RPMI7951 (cell line): ENCODE measurements at places on chromosomes 2 and 18.

- no peak for DNase-seq
Measured at GRCh38 chr2:36170805-36171204, 184.8 kb upstream of the CRIM1 start.

- DNase-seq: no peak
Measured at GRCh38 chr2:16051841-16052564, 111.7 kb downstream of the MYCN start.

DNA sequence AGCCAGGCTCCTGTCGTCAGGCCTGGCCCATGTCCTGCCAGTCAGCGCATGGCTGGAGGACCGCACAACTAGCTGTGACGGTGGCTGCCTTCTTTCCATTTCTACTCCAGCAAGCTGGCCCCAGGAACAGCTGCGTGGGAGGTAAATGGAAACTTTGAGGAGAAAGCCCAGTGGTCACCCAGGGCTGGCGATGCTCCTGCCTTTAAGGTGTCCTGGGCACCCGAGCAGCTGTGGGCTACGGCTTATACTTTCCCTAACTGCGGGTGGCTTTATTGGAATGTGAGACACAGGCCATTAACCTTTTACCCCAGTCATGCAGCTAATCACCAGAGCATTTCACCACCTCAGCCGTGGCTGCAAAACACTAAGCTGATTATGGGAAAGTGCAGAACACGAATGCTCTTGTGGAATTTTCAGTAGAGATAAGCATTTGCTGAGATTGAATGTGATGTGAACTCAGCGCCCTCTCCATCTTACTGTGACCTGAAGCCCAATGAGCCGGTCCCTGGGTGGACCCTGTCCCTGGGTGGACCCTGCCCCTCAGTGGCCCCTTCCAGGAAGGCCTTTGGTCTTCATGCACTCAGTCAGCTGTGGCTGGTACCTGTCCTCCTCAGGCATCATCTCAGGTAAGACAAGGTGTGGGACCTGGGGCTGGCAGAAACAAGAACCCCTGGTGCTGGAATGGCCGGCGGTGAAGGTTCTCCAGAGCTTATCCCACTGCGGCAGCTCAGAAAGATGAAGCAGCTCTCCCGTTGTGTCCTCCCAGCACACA lies 275.4 kb upstream of the HS6ST1 start:
- no peak for DNase-seq

GRCh38 chr18:43559507-43559906 lies 282.2 kb upstream of the SYT4 start:
- DNase-seq: no peak

- DNase-seq: no peak
Measured at GRCh38 chr2:217356142-217356541, 496.3 kb upstream of the TNP1 start.

DNA sequence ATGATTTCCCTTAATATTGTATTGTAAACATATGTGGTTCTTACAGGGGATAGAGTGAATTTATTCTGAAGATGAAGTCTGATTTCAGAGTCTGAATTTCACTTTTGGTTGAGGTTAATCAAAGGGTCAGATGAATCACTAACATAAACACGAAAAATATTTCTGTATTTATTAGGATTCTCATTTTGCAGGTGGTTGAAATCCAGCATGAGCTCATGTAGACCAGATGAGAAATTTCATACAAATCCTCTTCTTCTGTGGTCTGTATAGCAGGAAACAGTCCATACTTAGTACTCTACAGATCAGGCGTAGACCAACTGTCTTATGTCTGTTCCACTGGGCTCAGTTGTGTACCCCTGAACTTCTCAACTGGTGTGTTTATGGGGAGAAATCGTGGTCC lies 157.8 kb downstream of the BABAM2 start:
- DNase-seq: peak; percentile 29

DNA sequence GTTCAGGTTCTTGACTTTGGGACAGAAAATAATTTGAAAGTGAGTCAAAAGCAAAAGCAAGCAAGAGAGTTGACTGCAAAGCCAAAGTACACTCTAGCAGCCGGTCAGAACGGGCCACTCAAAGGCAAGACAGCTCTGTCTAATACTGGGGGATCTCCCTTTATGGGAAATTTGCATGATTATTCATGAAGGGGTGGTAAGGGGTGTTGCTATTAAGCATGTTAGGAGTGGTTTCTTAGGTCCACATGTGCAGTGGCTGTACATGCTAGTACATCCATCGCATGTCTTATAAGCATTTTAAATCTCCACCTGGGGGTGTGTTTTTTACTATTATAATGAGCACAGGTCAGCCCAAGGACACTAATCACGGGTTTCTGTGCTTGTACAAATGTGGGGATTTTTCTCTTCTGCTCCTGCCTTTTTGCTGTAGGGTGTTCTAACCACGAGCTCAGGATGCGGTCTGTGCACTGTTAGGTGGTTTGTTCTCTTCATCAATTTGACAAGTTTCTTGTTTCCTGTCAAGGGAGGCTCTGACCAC lies 60.2 kb upstream of the SPP2 start:
- DNase-seq: no peak

DNA sequence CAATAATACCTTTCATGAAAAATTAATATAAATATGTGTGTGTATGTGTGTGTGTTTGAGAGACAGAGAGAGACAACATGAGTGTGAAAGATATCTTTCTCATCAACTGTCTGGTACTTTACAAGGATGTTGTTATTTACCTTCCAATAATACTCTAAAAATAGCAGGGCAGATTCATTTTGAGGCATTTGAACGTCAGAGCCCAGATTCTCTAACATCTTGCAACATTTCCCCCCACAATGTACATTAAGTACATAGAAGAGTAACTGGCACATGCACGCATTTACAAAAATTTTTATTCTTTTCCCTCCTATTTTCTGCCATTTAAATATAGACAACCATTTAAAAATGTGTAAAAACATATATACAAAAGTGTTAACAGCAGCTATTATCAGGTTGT lies 100.9 kb downstream of the PID1 start:
- no peak for DNase-seq
